Esophagus muscularis mucosa (tissue), 4 donors: ENCODE measurements at places on chromosomes 2 and 18. TPM values are rescaled to one million over a fixed set of nuclear protein-coding genes. Genes with fewer than 3 reads are reported as not detected.

GRCh38 chr18:13245481-13246000 lies 27.0 kb downstream of the LDLRAD4 start:
- no peak for DNase-seq

GRCh38 chr2:5561006-5561405 lies 131.2 kb upstream of the SOX11 start:
- no peak for DNase-seq

DNA sequence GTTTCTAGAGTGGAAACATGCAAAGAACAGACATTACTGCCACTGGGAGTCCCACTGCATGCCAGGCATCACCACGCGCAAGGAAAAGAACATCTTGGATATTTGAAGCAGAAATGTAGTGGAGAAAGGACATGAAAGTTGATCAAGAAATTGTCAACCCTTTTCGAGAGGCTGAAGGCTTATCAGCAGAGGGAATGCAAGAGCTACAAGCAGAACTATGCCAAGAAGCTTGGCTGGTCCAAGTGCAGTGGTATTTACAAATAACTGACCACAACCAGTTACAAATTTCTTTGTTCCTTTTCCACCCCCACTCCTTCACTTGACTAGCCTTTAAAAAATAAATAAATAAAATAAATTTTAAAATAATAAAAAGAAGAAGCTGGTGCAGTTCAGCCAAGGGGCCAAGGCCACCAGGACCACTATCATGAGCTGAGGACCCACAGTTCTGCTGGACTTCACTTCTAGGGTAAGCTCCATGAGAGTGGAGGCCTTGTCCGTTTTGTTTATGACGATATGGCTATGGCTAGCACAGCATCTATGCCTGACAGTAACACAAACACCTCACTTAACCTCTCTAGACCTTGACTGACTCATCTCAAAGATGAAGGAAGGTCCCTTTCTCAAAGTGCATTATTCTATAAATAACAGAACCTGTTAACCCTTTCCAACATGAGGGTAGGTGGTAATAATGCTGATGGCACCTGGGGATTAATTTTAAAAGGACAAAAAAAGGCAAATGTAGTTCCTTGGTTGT lies 20.9 kb downstream of the MARCHF4 start:
- DNase-seq, result peak; percentile 60

- DNase-seq, result no peak
These were observed 8.2 kb downstream of the CAPN10 start for GRCh38 chr2:240594511-240595380.

DNA sequence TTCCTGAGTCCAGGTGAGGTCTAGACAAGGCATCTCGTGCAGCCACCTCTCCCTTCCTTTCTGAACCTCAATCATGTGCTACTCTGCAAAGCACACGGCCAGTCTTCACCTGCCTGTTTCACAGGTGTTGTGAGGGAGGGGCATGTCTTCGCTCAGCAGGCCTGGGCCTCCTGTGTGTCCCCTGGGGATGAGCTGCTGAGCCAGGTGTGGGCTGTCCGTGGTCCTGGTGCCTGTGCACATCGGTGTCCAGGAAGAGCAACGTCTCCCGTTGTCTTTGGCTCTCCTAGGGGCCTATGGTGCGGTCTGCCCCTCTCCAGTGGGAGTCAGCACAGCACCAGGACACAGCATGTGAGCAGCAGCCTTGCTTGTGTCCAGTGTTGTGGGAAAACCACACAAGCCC lies 16.7 kb downstream of the ARHGEF4 start:
- DNase-seq, result no peak

- no peak for DNase-seq
These were observed 9.4 kb upstream of the CRYBA2 start for GRCh38 chr2:219002395-219003266.

DNA sequence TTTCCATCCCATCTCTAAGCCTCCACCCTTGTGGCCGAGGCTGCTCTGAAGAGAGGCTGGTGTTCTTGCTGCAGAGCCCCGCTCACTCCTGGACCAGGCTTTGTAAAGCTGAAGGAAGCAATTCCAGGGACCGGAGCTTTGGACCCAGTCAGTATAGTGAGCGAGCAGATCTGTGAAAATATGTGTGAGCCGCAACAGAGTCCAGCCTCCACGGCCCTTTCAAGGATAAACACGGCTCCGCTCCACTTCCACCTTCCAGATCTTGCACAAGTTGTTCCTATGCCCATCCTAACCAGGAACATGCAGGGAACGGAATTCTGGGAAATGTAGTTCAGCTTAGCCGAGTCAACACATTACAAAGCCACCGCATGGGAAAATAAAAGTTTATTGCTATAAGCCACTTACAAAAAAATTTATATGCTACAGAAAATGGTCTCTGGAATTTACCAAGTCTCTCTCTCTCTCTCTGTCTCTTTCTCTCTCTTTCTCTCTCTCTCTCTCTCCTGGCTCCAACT lies 151.7 kb upstream of the ZNF521 start:
- DNase-seq, result no peak

GRCh38 chr2:235725016-235725489 lies 231.2 kb downstream of the AGAP1 start:
- no peak for DNase-seq

DNA sequence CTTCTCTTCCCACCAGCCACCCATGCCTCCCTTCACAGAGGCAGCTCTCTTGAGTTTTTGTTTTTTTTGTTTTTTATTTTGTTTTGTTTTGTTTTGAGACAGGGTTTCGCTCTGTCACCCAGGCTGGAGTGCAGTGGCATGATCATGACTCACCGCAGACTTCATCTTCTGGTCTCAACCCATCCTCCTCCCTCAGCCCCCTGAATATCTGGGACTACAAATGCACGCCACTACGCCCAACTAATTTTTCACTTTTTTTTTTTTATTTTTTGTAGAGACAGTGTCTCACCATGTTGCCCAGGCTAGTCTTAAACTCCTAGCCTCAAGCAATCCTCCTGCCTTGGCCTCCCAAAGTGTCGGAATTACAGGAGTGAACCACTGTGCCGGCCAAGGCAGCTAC lies 161.4 kb downstream of the TRABD2A start:
- no peak for DNase-seq

DNA sequence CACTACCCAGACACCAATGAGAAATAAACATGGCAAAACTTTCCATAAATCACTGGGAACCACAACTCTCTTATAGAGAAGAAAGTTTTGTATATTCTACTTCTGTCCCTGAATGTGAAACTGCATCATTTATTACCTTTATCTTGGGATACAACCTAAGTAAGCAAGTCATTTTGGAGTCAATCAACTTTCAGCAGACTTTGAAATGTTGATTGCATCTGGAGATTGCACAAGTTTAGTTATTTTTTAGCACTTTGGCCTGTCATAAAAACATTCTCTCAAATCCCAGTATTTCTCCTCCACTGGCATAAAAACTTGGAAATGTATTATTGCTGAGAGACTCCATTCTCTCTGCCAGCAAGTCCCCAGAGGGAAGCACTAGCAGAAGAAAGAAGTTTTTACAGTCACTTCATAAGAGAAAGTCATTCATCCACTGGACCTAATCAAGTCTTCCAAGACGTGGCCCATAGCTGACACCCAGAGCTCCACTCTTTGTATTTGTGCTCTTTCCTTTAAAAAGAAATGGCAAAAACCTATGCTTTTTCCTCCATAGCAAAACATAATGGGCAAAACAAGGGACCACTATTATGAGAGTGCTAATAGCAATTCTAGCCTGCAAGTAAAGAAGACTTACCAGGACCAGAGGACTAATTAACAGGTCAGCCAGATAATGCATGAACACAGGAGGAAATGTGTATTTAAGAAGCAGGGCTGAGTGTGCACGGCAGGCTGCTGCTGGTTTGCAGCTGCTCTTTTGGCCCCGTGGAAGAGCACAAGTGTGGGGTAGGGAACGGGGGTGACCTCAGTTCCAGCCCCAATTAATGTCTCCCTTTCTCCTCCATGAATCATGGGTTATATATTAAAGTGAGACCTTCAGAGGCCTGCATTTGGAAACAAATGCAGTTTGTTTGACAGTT lies 171.5 kb downstream of the INO80D start:
- no peak for DNase-seq

DNA sequence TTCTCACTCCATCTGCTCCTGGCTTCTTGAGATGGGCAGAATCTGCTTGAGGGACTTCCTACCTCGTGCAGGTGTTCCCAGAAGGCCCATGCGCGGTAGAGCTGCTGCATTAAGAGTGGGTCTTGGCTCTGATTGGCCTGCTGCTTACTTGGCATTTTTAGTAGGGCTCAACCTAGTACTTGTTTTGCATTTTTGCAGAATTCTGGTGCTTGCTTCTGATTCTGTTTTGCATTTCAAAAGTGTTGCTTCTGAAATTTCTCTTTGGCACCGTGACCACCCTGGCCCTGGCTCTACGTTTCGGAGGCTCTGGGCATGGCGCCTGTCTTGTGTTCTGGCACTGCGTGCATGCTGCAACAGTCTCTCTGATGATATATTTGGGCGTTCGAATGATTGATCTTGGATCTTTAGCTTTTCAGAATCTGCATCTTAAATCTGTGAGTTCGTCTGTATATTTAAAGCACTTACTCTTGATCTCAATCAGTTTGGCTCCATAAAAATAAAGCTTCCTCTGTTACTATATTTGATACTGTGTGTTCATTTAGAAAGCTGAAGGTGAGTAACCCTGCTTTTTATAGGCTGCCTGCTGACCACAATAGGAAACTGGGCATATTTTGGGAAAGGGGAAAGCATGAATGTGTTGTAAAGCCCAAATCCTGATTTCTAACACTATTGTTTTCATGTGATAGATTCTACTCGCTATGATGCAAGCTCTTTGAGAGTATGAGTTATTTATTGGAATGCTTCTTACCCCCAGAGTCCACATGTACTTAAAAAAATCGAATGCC lies 22.2 kb downstream of the EFR3B start:
- no peak for DNase-seq

DNA sequence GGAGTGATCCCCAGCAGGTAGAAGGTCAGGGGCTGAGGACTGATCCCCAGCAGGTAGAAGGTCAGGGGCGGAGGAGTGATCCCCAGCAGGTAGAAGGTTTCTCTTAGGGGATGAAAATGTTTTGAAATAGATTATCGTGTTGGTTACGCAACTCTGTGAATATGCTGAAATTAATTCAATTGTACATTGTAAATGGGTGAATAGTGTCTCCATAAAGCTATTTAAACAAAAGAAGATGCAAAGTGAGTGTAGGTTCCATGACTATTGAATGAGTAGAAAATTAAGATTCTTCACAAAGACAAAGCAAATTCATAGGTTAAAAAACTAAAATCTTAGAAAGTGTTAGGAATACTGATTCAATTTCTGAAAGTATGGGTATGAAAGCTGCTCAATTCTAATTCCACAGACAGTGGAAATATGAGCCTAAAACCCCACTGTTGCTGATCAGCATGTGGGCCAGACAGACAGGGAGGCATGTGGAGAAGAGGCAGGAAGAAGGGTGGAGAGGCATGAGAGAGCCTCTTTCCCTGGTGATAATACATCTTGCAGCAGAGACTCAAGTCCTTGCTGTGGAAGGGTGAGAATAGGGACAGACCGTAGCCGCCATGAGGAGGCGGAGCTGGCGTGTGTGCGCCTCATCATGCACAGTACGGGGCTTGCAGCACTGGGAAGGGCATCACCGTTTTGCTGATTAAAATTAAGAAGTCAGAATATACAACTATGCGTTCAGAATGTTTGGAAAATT lies 85.9 kb upstream of the NFATC1 start:
- no peak for DNase-seq

GRCh38 chr2:30694286-30695055 lies 112.8 kb downstream of the CAPN13 start:
- peak; percentile 86 for DNase-seq

DNA sequence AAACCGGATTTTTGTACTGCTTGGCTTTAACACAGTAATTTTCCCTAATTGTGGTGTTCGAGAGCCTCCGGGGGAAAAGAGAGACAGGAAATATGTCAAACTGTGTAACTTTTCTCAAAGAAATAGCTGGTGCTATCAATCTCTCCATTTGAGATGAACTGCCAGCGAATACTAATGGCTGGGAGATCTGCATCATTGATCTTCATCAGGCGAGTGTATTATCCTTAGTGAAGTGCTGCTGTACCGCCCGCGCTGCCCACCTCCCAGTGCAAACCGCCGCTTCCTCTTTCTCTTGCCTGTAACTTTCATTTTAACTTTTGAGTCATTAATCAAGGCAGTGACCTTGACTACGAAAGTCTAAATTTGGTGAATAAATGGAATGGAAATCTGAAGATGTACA lies 246.1 kb upstream of the ST6GAL2 start:
- no peak for DNase-seq

GRCh38 chr2:228048838-228049490 lies 132.5 kb downstream of the SPHKAP start:
- no peak for DNase-seq

GRCh38 chr2:14530506-14530905 lies 102.0 kb upstream of the LRATD1 start:
- DNase-seq, result no peak

- no peak for DNase-seq
These were observed 8.3 kb downstream of the EHBP1 start for GRCh38 chr2:62713837-62714236.

GRCh38 chr2:241925821-241926441 lies 56.4 kb downstream of the RTP5 start:
- no peak for DNase-seq

DNA sequence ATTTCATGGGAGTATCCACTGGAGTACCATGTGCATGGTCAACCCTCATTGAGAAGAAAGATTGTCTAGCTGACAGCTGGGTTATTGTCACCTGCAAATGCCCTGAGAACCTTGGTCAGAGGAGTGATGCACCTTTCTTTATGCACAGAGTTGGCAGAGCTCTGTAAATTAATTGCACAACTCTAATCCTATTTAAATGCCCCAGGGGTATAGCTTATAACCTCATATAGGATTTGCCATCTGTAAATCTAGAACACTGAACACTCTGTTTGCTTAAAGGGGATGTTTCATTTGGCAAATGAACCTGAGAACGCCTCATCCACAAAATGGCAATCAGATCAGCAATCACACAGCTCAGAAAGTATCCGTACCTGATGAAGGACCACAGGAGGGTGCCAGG lies 71.8 kb upstream of the SP5 start:
- no peak for DNase-seq

DNA sequence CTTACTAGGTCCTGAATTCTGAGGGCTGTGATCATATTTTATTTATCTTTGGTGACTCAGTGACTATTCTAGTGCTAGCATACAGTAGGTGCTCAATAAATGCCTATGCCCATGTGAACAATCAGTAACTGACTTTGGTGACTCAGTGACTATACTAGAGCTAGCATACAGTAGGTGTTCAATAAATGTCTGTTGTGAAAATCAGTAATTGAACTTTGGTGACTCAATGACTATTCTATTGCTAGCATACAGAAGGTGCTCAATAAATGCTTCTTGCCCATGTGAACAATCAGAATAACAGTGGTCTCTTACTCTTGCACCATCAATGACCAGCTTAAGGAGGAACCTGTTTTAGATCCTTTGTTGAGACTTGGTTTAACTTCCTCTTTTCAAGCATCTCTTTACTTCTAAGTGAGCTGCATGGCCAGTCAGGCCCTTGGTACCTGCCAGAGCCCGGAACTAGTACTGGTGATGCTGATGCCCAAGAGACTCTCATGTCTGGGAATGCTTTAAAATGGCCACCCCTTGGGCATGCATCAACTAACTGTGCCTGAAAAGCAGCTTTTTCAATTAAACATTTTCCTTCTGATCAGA lies 214.9 kb upstream of the SPRED2 start:
- DNase-seq, result no peak

- no peak for DNase-seq
These were observed 302.8 kb downstream of the PTGR3 start for GRCh38 chr18:74906184-74906583.

Gene OTOF
- total RNA-seq, result 0.42 TPM

Gene GAL3ST2
- not detected for total RNA-seq

Gene CAVIN2
- 90.6 TPM for total RNA-seq

Gene VWA3B
- total RNA-seq, result not detected

Gene ALPP
- not detected for total RNA-seq

Gene LIMS4
- 7.1 TPM for total RNA-seq

Gene L3MBTL4
- 2.9 TPM for total RNA-seq

Gene ANTXR1
- total RNA-seq, result 98.0 TPM

Gene HNMT
- total RNA-seq, result 19.8 TPM
